Stimulated activated effector memory CD8-positive, alpha-beta T cell treated with anti-CD3 and anti-CD28 coated beads, Interleukin-12 subunit alpha, Interleukin-12 subunit beta, amount 100 ng/mL, for 72 hours (primary cell): ENCODE measurements at places on chromosomes 11 and 22.

GRCh38 chr22:30313527-30314363 is 13.0 kb downstream of the TBC1D10A start:
- no peak for DNase-seq

- DNase-seq = no peak
Measured at GRCh38 chr11:125379981-125380380, 116.1 kb downstream of the FEZ1 start.

- DNase-seq = no peak
Measured at GRCh38 chr22:33883961-33884808, 36.1 kb downstream of the LARGE1 start.

DNA sequence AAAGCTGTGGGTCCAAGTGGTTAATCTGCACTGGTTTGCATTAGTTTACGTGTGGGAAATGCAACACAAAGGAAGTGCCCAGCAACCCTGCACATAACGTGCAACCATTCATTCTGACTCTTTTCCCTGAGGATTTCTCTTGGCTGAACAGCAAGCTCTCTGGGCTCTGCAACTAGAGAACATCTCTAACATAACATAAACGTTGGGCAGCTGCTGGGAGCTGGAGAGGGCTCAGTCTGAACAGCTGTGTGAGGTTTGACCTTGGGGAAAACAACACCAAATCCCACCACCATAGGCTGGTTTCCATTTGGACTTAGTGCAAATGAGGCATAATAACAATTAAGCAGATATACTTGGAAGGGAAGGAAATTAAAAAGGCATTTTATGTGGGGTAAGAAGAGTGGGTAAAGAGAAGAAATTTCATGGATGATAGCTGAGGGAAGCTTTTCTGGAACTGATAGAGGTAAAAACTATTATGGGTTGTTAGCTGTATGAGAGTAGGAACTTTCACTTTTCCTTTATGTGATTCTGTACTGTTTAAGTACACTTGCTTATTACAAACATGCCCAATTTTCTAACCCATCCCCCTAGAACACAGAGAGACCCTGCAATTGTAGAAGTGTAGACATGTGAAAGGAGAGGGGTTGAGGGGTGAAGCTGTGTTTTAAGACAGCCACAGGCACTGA is 76.2 kb downstream of the SNX19 start:
- no peak for DNase-seq

- DNase-seq = no peak
Measured at GRCh38 chr11:120707098-120707497, 195.6 kb downstream of the GRIK4 start.

DNA sequence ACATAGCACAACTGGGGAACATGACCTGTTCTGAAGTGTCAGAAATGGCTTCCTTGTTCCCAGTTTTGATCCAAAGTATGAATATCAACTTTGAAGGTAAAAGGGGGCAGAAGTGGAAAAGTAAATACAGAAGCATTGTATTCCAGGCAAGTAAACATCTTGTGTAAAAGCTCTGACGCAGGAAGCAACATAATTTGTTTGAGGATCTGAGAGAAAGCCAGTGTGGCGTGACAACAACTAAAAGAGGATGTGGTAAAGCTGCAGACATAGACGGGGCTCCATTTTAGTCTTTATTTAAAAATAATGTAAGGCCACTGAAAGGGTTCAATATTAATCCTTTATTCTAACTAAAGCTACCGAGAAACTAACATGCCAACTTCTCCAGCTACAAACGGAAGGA is 310.2 kb downstream of the DLG2 start:
- no peak for DNase-seq

GRCh38 chr11:41113160-41113559 is 346.3 kb downstream of the LRRC4C start:
- no peak for DNase-seq

DNA sequence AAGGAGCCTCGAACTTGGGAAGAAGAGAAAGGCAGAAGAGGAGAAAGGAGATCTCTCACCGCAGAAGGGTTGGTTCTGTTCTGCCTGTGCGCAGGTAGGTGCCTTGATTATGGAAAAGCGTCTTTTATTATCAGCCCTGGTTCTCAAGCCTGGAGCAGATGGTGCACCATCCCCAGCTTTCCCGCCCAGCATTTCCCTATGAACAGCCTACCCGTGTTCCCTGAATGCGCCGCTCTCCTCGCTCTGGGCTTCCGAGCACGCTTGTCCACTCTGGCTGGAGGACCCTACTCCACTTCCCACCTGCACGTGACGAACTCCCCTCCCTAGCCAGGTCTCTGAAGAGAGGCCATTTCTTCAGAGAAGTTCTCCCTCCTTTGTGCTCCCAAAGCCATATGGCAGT is 15.2 kb downstream of the IGSF9B start:
- DNase-seq = no peak

GRCh38 chr11:65709661-65710060 is 2.4 kb upstream of the KAT5 start:
- no peak for DNase-seq

- DNase-seq = no peak
Measured at GRCh38 chr22:20064140-20064480, 15.9 kb upstream of the DGCR8 start.

DNA sequence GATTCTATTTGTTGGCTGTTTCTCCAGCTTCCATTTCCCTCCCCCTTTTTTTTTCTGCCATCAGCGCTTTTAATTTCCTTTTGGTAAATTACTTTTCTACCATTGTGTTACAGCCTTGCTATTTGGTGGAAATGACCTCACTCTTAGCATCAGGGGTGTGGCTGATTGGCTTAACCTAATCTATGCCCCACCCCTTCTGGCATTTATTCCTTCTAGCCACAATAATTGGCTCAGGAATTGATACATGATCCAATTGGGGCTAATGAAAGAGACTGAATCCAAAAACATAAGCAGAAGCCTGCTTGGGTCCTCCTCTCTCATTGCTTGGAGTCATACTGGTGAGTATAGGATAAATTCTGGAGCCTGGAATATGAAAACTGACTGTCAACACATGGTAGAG is 402.4 kb upstream of the LRRC4C start:
- no peak for DNase-seq

DNA sequence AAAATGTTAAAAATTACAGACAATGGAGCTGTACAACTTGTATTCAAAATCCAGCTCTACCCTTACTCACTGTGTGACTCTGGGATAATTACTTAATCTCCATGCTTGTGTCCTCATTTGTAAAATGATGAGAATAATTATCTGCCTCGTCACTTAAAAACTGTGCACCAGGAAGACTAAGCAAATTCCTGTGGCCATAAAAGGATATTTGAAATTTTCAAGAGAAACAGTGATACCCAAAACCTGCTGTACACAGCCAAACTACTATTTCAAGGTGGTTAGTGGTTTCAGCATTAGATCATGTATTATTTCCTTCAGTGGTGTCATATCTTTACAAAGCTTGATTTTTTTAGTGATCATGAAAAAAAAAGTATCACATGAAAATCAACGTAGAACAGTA is 136.9 kb downstream of the METTL15 start:
- DNase-seq = no peak

GRCh38 chr11:120698918-120699317 is 187.4 kb downstream of the GRIK4 start:
- DNase-seq = no peak

GRCh38 chr11:35122308-35122707 is 16.7 kb upstream of the CD44 start:
- DNase-seq = no peak

DNA sequence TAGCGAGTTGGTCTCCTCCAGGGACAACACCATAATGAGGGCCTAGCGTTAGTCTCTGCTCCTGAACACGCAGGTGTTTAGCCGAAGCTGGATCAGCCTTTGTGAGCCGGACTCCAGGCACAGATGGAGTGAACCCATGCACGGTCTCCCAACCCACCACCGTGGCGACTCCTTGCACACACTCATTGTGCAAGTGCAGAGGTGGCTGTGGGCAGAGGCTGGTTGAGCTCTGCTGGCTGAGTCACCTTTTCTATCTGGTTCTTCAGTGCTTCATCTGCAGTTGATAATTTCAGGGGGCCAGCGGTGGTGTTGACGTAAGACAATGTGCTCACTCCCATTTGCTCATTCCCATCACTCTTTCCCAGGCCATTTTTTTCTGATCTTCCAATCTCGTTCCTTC is 72.1 kb upstream of the SLC22A12 start:
- no peak for DNase-seq

DNA sequence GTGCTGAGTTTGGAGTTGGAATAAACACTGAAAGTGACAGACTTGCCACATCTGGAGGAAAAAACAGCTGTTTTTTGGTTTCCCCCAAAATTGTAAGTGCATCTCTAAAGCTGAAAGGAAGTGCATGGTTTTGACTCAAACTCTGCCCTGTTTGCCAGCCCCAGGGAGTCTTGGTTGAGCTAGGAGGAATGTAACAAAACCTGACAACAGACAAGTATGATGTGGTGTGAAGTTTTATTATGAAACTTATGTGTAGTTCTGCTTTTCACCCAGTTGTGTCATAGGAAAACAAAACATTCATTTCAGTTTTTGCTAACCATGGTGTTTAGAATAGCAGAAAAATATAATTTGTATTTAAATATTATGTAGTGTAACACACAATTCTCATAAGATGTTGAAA is 31.7 kb upstream of the PDE3B start:
- no peak for DNase-seq

DNA sequence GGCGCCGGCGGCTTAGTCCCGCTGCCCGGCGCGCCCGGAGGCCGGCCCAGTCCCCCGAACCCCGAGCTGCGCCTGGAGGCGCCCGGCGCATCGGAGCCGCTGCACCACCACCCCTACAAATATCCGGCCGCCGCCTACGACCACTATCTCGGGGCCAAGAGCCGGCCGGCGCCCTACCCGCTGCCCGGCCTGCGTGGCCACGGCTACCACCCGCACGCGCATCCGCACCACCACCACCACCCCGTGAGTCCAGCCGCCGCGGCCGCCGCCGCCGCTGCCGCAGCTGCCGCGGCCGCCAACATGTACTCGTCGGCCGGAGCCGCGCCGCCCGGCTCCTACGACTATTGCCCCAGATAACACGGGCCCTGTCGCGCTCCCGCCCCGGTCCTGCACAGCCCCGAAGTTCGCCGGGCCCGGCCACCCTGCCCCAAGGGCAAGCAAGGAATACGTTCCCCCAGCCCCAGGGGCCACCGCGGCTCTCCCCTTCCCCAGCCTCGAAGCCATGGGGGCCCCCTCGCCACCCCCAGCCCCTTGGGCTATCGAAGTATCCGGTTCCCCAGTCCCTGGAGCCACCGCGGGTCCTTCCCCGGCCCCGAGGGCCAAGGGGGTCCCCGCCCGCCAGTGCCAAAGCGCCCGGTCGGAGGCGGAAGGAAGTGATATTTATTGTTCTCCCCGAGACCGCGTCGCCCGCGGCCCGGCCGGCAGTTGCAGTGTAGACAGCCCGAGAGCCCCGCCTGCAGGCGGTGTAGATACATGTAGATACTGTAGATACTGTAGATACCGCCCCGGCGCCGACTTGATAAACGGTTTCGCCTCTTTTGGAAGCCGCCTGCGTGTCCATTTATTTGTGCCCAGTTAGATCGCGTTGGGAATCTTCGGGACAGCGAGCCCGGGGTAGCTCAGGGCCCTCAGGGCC is 6.2 kb downstream of the TBX1 start:
- DNase-seq = no peak

DNA sequence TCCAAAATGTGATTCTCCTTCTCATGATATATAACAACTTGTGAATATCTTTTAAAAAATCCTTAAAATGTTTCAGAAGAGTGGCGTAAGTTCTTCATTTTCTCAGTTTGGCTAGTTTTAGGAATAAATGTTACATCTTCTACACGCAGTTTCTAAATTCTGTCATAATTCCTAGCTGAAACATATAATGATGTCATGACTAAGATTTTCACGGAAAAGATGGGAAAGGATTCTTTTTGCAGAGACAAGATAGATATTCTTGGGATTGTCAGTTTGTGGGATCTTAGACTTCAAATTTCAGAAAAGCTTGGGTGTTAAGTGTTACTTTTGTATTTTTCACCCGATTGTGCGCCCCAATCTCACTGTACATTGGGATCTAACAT is 1.7 kb downstream of the EED start:
- DNase-seq = no peak

GRCh38 chr11:102408339-102408738 is 44.2 kb downstream of the TMEM123 start:
- no peak for DNase-seq

DNA sequence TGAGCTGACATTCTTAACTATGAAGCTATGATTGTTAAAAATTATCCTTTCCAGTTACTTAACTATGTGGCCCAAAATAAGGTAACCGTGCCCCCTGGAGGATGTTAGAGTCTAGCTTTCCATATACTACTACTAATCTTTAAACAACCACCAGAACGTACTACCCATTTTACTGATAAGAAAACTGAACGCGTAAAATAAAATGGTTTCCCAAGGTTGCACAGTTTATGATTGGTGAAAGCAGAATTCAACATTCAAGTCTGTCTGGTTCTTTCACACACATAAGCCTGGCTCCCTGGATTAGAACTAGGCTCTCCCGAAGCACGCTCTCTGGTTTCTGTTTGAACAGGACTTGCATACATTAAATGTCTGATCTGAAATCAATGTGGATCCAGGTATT is 437.8 kb upstream of the CCDC90B start:
- no peak for DNase-seq

- no peak for DNase-seq
Measured at GRCh38 chr11:37124384-37124783, 526.3 kb upstream of the RAG2 start.

- DNase-seq = no peak
Measured at GRCh38 chr22:49291169-49291568, 536.5 kb downstream of the BRD1 start.

DNA sequence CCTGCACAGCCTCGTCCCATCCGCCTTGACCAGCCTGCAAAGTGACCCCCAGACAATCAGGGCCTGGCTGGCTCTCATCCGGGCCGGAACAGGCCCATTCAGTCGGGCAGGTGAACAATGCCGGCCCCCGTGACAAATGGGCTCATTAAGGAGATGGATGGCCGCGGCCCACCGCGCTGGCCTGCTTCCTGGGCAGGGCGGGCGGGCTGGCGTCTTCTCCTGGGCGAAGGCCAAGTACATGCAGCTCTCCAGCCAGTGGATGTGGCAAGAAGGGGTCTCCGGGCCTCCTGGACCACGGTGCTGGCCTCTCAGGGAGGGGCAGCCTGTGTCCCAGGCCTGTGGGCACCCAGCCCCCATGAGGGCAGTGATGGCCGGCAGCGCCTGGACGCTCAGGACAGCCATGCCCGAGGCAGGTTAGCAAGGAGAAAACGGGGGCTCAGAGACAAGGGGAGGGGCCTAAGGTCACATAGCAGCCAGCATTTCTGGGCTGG is 1022.8 kb downstream of the BRD1 start:
- DNase-seq = no peak

- DNase-seq = no peak
Measured at GRCh38 chr11:113831314-113831713, 44.1 kb downstream of the USP28 start.

DNA sequence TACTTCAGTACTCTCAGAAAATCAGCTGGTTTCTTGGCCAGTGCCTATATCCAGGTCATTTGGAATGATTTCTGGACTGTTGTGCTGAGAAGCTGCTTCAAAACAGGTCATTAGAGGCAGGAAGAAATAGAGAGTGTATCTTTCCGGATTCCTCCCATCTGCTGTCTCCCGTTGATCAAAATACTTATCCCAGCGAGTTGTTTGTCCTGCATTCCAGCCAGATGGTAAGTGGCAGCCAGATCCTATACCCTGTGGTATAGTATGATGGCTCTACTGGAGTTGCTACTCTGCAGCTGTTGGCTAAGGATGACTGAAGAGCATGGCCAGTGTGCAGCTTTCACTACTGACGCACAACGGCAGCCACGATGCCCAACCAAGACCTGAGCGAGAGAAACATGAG is 560.9 kb upstream of the ANO5 start:
- no peak for DNase-seq

- DNase-seq = no peak
Measured at GRCh38 chr11:46387456-46387855, 4.1 kb downstream of the CHRM4 start.
